ENCODE measurements at places on chromosomes 4 and X.
A peak's percentile ranks its signal among the peaks of the same experiment; 100 is the strongest.

GRCh38 chr4:185229021-185229818, 19.8 kb downstream of the SNX25 start:
- DNase-seq: no peak

- DNase-seq: peak; percentile 41
These were observed 23.7 kb upstream of the FAM47B start for GRCh38 chrX:34918856-34919255.

GRCh38 chr4:78645853-78646757, 94.5 kb downstream of the ANXA3 start:
- DNase-seq: peak; percentile 95

DNA sequence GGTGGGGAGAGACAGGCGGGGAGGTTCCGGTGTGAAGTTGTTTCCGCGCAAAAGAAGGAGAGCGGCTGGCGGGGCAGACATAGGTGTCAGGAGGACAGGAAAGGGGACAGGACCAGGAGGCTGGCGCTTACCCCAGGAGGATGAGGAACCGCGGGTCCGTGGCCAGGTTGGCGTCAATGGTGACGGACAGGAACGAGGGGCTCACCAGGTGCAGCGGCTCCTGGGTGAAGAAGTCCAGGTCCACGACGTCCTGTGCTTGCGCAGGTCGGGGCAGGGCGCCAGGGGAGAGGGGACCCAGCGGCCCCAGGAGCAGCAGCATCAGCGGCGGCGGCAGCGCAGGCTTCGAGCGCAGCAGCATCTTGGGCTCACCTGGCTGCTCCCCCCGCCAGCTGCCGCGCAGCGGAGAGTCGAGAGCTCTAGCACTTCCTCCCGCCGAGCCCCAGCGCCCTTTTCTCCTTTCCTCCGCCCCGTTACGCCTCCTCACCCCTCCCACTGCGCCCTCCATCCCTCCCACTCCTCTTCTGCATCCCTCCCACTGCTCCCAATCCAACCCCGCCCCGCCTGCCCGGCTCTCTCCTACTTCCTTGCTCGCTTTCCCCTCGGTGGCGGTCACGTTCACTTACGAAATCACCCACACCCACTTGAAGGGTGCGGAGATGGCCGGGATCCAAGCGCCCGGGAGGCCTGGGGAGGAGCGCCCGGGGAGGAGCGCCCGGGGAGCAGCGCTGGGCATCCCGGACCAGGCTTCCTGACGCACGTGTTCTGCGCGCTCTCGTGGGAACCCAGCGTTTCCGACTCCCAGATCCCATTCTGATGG, at the start of gene HPSE:
HPSE (minus strand) TSS at position 424 of the 817 bp plus-strand sequence; CDS start at position 358, 66 bp downstream.
- DNase-seq: peak; percentile 31

DNA sequence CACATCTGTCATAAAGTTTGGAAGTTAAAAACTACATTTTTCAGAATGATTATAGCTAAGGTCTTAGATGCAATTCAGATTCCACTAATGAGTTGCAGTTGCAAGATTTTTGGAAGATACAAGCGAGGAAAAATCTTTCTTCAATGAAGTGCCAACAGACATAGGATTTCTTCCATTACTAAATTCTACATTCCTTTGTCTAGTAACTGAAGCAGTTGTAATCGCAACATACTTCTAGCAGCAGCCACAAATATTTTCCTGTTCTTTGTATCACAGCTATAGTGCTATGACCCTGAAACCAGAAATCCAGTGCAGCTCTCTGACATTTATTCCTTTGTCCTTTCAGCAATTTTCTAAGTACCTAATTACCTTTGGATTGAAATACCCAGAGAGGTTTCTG, 225.2 kb upstream of the SLIT2 start:
- peak; percentile 62 for DNase-seq

GRCh38 chr4:57071326-57071725, 38.9 kb downstream of the IGFBP7 start:
- DNase-seq: no peak

Data from fibroblast of skin of left quadriceps (primary cell).